ENCODE measurements at places on chromosomes 6 and 20. TPM values are rescaled to one million over a fixed set of nuclear protein-coding genes. Genes with fewer than 3 reads are reported as not detected.

The ETV7 gene
- total RNA-seq: not detected

The RCAN2 gene
- 7.6 TPM for total RNA-seq

The C2 gene
- 1.3 TPM for total RNA-seq

The SIRPB2 gene
- total RNA-seq: not detected

GRCh38 chr20:32678948-32679347 lies 5.2 kb upstream of the C20orf203 start:
- DNase-seq: peak; percentile 74

DNA sequence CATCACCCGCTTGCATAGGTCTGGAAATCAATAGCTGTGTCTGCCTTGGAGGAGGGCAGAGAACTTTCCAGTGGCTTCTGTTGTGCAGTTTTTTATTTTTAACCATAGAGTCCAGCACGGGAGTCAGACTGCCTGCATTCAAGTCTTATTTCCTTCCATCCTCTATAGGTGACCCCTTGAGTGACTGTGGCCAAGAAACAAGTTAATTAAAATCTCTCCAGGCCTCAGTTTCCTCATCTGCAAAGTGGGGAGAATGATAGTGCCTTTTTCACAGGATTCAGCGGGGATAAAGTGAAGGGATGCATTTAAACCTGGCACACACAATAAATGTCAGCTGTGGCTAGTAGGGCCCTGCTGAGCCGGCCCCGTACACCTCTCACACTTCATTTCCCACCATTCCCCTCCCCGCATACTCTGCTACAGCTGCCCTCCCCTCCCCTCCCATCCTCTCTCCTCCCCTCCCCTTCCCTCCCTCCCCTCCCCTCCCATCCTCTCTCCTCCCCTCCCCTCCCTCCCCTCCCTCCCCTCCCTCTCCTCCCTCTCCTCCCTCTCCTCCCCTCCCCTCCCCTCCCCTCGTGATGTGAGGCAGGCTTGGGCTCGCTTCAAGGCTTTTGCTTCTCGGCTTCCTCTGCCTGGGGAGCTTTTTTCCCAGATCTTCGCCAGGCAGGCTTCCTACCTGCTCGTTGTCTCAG lies 150.5 kb downstream of the TFAP2C start:
- DNase-seq: no peak

DNA sequence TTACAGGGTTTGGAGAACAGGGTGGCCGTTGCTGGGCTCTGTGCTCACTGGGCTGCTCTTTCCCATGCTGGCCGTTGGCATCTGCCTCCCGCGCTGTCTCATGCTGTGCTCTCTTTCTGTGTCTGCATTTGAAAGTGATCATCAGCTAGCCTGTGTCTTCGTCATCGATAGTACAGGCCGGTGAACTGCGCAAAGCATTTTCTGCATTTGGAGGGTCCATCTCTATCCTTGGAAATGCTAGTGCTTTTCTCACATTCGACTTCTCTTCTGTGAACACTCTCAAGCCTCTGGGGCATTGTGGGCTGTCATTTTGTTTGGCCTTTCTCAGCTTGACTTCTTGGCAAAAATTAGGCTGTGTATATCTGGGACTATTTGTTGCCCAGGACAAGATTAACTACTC lies 6.8 kb upstream of the SNHG17 start:
- DNase-seq: no peak

GRCh38 chr6:57026001-57026400 lies 20.5 kb upstream of the KIAA1586 start:
- DNase-seq: no peak

- no peak for DNase-seq
Observed at GRCh38 chr20:17642404-17643269, 39.4 kb downstream of the RRBP1 start.

GRCh38 chr6:112906726-112907125 lies 559.6 kb downstream of the RFPL4B start:
- peak; percentile 54 for DNase-seq

DNA sequence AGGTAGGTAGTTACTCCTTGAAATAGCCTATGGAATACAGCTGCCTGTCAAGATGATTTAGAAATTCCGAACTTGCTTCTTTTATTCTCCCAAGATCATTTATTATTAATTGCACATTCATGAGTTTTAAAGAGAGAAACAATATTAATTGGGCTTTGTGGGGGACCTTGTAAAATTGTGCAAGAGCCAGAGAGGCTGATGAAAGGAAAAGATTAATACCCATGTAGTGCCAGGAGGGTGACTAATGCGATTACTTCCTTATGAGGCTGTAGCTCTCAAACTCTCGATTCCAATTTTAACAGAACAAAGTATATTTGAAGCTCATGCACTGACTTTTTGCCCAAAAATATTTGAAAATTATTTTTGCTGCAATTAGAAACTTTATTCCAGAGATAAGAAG lies 423.8 kb upstream of the ID4 start:
- DNase-seq: peak; percentile 80

GRCh38 chr6:6177754-6178153 lies 142.7 kb downstream of the F13A1 start:
- no peak for DNase-seq

GRCh38 chr6:127717384-127717783 lies 140.4 kb downstream of the C6orf58 start:
- no peak for DNase-seq

GRCh38 chr6:41635365-41635764 lies 2.9 kb upstream of the MDFI start:
- no peak for DNase-seq

Data from GM23248 (cell line).